Left renal pelvis (tissue), 4 donors: ENCODE measurements at places on chromosomes 7 and 10. TPM values are rescaled to one million over a fixed set of nuclear protein-coding genes. Genes with fewer than 3 reads are reported as not detected.

The RTKN2 gene
- 11.0 TPM for polyA plus RNA-seq

The GSDME gene
- 15.1 TPM for polyA plus RNA-seq

The FXYD4 gene
- 0.50 TPM for polyA plus RNA-seq

The STEAP4 gene
- polyA plus RNA-seq: 0.32 TPM

The COL17A1 gene
- polyA plus RNA-seq: 0.65 TPM

The AGAP5 gene
- polyA plus RNA-seq: 4.8 TPM

The HILPDA gene
- polyA plus RNA-seq: 17.4 TPM

The PRTFDC1 gene
- 38.9 TPM for polyA plus RNA-seq

The CNNM1 gene
- 1.8 TPM for polyA plus RNA-seq

DNA sequence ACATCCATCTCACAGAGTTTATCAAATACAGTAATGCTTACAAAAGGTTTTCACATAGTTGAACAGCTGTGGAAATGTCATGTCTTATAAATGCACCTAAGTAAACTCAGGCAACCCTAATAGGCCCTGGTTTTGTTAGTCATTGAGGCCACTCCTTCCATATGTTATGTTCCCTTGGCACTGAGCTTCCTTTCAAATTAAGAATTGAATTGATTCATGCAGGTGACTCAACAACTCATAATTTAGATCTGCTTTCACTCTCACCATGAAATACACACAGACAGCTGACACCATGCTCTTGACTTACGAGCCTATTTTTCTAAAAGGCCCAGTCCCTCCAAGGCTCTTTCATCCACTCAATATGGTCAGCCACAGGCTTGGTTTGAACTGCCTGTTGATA is 476.9 kb downstream of the KCNMA1 start:
- DNase-seq: no peak

DNA sequence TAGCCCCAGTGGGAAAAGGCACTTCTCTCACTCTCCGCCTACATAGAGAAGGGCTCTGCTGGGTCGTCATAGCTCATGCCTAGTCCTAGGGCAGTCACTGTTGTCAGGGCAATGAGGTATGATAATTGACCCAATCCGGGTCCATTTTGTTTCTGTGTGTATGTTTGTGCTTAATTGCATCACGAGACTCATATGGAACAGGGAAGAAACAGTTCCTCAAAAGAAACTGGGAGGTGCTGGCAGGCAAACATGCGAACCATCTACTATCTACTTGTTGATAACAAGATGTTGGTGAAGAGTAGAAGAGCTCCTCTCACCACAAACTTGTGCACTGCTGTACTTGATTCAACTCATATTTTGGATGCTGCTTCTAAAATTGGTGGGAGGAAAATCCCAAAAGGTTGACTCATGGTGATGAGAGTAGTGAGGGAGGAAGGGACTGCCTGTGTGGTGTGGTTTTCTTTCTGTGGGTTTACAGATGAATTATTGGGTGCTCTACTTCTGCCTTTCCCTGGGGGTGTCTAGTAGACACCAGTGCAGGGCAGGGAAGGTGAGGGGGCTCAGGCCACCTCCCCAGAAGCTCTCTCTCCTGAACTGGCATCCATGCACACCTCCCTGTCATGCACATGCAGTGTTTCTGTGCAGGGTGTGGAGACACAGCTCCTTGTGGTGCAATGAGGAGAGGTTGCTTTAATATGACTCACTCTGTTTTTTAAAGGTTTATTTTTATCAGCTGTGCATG is 29.4 kb downstream of the LSMEM1 start:
- DNase-seq: no peak

DNA sequence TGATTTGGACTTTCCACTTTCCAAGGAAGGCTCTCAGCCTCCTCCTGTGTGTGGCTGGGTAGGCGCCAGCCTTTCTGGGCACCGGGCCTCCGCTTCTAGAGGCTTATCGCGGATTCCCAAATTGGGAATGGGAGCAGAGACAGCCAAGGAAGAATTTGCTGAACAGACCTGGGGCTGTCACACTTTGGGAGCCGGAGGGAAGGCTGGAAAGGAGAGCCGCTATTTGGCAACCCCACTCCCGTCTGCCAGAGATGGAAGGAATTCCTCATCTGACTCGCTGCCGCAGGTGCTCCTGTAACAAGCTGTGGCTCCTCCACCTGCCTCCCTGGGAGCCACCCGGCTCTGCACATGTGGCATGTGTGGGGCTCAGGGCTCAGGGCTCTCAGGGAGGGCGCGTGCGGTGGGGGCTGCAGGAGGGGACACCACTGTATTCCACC is 50.8 kb upstream of the ECHDC3 start:
- DNase-seq: no peak

- DNase-seq: no peak
Measured at GRCh38 chr7:16915405-16915804, 33.6 kb upstream of the AGR3 start.

GRCh38 chr7:116950889-116951351 is 2.4 kb upstream of the ST7 start:
- DNase-seq: no peak

GRCh38 chr7:95925236-95925635 is 152.9 kb downstream of the DYNC1I1 start:
- no peak for DNase-seq

DNA sequence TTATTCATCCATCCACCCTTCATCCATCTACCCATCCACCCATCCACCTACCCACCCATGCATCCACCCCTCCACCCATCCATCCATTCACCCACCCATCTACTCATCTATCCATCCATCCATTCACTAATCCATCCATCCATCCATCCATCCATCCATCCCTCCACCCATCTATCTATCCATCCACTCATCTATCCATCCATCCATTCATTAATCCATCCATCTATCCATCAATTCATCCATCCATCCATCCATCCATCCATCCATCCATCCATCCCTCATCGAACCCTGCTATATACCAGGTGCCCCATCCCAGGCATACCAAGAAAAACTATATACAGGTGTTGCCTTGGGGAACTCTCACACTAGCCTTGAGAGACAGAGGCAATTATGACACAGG is 7.1 kb upstream of the CCL24 start:
- no peak for DNase-seq

DNA sequence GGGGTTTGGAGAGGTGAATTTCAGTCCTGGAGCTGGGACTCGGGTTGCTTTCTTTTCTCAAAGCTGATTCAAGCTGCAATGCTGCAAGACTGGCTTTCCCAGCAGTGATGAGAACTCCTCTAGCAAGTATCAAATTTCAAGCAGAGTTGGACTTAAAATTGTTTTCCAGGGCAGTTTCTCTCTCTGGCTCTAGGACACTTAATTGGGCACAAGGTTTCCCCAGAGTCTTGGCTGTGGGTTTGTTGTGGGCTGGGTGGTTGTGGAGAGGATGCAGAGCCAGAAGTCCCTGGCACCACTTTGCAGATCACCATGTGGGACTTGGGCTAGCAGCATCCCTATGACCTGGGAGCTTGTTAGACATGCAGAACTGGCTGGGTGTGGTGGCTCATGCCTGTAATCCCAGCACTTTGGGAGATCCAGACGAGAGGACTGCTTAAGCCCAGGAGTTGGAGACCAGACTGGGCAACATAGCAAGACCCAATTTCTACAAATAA is 16.8 kb downstream of the AKR1B15 start:
- DNase-seq: no peak

GRCh38 chr7:106372126-106372525 is 87.3 kb upstream of the NAMPT start:
- DNase-seq: no peak

DNA sequence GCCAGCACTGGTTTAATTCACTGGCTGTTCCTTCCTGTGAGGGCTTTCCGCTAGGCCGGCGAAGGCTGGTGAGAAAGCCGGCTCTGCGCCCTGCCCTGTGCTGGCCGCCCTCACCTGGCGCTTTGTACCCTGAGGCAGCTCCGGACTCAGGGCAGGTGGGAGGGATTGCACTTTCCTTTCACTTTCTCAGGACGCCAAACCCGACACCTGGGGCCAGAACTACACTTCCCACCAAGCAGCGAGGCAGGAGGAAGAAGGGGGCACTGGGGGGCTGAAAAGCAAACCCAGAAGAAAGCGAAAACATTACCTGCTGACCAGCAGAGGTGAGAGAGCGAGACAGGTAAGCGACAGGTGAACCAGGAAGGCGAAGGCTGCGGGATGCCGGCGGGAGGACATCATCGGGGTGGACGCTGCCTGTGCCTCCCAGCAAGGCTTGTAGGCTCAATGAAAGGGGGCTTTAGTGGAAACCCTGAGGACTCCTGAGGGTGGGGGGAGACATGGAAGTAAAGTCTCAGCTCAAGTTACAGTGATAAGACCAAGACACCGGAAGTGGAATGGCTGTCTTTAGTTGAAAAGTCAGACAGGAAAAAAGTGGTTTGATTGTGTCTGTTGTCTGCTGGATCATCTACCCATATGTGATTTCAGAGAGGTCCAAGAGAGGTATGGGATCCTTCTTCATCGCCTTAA is at the start of gene RAB19:
Gene RAB19, plus strand, starts transcription at position 181 of the 687 bp plus-strand sequence. CDS start 3,589 bp downstream, outside the sequence.
- no peak for DNase-seq

DNA sequence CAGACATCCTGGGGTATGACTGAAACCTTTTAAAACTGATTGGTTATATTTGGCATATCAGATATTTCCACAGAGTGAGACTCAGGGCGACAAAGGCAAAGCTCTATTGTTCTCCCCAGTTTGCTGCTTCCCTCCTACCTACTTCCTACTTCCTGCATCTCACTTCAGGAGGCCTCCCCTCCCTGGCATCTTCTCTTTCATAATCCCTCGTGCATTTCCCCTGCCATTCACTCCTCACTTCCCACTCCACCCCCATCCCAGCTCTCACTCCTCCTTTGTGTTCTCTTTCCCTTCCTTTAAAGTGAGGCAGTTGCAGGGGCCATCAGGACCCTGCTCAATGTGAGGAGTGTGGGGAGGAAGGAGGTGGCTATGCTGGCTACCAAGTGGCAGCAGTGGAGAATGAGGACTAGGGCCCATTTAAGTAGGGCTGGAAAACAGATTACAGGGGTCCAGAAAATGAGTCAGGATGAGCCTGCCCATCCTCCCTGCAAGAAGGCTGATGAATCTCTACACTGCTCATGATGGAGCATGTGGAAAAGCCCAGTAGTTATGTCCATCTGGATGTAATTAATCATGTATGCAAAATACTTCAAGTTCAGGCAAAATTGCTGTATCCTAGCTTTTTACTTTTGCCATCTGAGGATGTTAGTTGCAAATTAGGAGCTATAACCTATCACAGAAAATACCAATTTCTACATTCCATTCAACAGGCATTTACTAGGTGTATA is 311.8 kb upstream of the IMMP2L start:
- DNase-seq: no peak

DNA sequence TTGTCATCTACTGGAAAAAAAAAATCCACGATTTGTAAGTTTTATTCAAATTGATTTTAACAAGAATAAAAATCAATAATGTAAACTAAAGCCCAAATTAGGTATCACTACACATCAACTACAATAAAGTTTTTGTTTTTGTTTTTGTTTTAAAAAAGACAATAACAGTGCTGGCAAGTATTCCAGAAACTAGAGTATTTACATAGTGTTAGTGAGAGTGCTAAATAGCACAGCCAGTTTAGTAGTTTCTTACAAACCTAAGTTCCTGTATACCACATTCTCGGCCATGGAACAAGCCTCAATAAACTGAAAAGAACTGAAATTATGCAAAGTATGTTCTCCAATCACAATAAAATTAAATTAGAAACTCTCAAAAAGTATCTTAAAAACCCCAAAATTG is 8.1 kb downstream of the ARHGAP12 start:
- DNase-seq: no peak

DNA sequence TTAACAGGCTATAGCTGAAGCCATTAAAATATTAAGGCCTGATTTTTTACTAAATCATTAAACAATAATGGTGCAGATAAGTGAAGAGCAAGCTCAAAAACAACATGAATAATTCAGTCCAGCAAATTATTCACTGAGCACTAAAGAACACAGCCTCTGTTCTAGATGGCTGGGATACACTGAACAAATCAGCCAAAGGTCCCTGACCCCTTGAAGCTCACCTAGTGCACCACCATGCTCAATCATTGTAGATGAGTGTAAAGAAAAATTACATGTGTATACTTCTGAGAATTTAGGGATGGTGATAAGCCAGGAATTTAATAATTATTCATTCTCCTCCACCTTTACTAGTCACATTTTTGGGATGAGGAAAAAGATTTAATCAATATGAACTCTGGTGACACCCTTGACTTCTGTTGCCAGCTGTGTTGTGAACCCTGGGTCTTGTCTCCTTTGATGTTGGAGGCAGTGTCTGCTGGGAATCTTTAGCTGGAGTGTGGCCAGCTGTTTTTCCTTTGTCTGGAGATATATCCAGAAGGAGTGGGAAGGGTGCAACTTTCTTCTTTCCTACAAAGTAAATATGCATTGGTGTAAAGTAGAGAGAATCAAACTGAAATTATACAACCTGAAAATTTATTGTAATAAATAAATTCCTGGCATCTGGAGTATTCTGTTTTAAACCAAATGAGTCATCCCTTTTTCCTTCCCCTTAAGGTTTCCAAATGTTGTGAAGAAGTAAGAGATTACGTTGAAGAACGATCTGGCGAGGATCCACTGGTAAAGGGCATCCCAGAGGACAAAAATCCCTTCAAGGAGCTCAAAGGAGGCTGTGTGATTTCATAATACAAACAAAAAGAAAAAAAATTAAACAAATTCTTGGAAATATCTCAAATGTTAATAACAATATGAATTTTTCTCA is 4.0 kb downstream of the GNGT1 start:
- no peak for DNase-seq

DNA sequence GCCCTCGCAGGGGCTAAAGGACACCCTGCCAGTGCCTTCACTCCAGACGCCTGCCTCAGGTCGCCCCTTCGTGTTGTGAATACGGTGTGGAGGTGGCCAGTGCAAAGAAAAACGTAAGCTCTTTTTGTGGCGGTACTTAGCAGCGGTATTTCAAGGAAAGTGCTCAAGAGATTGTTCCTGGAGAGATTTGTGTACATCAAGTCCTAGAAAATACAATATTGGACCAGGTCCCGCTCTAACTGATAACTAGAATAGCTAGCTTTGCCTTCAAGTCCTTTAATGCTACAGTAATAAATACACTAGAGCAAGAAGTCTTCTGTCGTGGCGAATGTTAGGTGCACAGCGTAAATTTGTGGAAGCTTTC is 689 bp downstream of the PLCE1 start:
- no peak for DNase-seq

DNA sequence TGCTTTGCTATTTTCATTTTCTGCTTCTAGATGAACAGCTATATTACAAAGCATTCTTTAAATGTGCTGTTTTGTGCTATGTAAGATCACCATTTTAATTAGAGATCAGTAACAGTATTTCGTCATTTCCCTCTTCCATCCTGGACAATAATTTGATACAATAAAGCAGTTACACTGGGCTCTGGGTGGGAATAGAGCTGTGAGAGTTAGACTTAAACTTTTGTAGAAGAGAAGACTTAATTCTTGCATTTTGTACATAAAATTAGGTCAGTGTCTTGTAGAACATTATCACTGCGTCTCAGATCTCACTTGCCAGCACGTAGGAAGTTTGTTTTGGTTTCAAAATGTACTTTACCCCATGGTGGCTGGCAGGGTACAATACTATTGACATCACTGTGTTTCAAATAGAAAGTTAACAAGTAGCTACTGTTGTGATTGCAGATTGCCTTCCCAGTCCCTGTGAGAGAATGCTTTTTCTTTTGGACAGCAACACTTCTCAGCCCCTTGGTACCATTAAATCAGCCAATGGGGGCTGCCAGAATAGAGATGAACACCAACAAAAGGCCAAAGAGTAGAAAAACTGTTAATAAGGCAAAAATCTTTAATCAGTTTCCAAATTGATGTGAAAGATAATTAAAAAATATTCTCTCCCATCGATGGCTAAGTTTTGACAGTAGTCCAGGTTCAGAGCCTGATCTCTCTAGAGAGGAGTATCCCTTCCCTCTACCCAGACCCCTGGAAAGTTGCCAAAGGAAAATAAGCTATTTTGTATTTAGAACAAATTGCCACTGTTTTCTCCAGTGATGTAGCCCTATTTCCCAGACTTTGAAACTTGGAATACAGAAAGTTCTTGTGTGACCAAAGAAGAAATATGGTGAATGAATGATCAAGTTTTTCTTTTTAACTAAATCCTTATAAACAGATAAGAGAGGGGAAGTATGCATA is 35.1 kb downstream of the SMNDC1 start:
- DNase-seq: no peak
